Stimulated activated CD8-positive, alpha-beta memory T cell treated with anti-CD3 and anti-CD28 coated beads, Interleukin-4, amount 100 ng/mL, for 1 hour (primary cell): ENCODE measurements at places on chromosomes 1 and 21.

GRCh38 chr1:235632506-235633401 is 16.8 kb downstream of the GNG4 start:
- DNase-seq = no peak

GRCh38 chr1:160823296-160823695 is 27.3 kb downstream of the LY9 start:
- no peak for DNase-seq

GRCh38 chr1:27489501-27489972 is 430 bp downstream of the WASF2 start:
- peak; percentile 3 for DNase-seq

DNA sequence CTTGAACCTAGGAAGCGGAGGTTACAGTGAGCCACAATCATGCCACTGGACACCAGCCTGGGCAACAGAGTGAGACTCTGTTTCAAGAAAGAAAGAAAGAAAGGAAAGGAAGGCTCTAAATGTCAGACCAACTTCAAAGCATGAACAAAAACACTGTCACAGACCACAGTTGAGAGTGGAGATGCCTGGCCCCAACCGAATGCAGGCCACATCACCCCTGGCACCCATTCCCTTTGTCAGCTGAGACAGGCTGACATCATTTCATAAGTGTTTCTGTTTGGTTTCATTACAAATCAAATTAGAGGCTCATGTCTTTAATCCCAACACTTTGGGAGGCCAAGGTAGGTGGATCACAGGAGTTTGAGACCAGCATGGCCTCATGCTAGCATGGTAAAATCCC is 28.6 kb upstream of the NADK start:
- no peak for DNase-seq

DNA sequence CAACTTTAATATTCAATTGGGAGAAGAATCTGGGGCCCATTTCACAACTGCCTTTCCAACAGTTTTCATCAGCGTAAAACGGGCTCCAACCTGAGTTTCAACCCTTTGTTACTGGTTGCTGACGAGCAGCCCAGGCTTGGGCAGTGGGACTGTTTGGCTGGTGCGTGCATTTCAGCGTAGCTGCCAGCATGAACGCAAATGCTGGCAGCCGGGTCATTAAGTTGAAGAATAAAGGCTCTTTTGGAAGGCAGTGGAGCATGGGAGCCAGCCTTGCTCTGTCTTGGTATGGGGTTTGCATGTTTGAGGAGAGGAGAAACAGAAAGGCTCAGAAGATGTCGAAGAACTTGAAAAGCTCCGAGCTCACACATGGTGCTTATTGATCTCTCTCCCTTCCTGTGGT is 40.7 kb downstream of the WDR3 start:
- DNase-seq = no peak

DNA sequence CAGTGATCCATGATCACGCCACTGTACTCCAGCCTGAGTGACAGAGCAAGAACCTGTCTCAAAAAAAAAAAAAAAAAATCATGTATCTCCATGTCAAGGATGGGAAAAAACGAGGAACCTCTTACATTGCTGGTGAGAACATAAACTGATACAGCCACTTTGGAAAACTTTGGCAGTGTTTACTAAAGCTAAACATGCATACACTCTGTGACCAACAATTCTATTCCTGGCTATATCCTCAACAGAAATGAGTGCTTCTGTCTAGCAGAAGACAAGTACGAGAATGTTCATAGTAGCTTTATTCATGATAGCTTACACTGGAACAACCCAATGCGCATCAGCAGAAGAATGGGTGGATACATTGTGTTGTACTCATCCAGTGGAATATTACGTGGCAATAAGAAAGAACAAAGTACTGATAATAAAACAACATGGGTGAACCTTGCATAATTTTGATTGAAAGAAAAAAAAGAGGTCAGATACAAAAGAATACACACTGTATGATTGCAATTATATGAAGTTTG is 31.5 kb upstream of the SLC6A9 start:
- DNase-seq = no peak

DNA sequence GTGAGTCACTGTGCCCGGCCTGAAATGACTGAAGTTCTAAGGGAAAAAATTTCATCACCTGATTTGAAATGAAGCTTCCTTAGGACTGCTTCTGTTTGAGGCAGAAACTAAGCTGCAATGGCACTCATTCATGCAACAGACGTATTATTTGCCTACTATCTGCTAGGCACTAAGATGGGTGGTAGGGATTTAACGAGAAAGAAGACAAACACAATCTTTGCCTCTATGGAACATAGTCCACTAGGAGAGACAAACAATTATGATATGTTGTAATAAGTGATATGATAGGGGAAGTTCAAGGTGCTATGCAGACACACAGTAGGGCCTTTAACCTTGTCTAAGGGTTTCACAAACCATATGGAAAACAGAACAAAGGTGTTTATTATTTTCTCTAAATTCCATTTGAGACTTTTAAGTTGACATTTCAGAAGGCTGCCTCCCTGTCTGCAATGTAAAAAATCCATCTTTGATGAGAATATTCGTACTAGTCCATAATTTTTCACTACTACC is 11.3 kb downstream of the LIX1L start:
- DNase-seq = no peak

DNA sequence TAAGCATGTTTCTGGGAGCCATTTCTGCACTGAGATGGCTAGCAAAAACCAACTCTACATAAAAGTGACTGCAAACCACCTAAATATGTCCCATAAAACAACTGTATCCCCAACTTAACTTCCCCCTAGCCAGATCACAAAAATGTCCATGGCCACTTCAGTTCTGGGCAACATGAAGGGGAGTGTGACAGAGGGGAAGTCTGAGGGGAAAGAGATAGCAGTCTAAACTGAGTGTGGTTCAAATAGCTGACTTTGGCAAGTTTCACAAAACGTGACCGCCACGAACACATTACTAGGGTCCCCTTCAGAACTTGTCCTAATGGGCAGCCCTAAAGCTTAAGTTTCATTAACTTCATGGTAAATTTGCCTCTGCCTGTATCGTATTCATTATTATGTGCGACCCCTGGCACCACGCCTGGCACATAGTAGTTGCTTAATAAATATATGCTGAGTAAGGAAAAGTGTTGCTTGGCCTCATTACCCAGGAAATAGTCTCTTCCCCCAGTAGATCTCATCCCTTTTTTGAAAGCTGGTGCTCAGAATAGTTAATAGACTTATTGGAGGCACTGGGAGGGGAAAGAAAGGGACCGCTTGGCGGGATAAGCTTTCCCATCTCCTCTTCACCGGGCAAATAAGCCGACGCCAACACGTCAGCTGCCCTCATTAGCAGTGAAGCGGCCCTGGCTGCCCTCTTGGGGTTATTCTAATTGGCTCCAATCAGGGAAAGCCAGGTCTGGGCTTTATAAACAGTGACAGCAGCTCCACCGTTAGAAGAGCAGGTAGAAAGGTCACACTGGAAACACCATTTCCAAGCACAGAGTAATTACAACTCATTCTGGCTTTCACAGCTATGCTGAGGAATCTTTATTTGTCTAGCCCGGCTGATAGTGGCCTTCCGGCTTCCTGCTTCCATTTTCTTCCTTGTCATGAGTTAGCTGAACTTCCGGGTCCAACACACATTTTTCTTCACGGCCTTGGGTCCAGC is 122.1 kb downstream of the LRIG2 start:
- no peak for DNase-seq

DNA sequence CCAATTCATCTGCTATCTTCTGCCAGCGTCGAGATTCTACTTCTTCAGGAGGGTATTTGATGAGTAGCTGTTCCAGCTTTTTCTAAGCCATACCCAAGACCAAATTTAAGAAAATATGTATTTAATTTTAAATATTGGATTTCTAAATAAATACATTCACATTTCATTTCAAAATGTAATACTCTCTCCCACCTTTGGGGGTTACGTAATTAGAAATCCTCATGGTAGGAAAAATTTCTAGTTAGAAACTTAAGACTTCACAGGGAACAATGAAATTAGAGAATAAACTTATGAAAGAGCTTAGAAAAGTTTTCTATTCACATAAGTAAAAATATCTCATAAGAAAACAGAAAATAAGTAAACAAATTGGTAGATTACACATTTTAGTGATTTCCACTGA is 102.9 kb downstream of the ZZZ3 start:
- DNase-seq = no peak

GRCh38 chr1:71043065-71043464 is 4.6 kb downstream of the PTGER3 start:
- DNase-seq = no peak

DNA sequence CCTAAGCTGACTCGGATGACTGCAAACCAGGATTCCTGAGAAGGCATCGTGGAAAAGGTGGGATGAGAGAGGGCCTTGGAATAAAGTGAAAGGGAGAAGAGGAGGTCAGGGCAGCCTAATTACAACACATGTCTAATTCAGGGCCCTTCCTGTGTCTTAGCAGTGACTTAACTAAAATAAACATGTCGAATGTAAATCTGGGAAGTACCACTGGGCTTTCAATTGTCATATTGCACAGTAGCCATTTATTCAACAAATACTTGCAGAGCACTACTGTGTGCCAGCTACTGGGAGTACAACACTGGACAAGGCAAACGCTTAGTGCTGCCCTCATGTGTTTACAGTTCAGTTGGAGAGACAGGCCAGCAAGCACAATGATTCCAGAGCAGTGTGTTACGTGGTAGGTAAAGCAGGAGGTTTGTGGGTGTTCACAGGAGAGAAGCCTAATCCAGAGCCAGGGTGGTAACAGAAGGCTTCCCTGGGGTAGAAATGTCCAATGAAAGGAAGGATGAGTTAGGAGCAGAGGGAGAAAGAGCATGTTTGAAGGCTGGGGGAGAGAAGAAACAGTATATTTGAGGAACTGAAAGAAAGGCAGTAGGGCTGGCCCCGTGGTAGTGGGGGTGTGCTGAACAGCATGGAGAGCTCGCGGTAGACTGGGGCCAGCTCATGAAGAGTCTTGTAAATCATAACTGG is 38.0 kb upstream of the RASAL2 start:
- DNase-seq = no peak
